Upper lobe of right lung (tissue), 1 donor: ENCODE measurements at places on chromosomes 7 and 10. TPM values are rescaled to one million over a fixed set of nuclear protein-coding genes. Genes with fewer than 3 reads are reported as not detected.

- peak overlapping the region; percentile 80 for H3K27ac ChIP-seq
- peaks cover 6% of the 10 kb centered on the region for H3K4me1 ChIP-seq
- peak; percentile 73 for DNase-seq
- no peaks in the 10 kb centered on the region for H3K36me3 ChIP-seq
- peaks cover 41% of the 10 kb centered on the region for H3K27me3 ChIP-seq
These were observed 84.7 kb downstream of the SNX10 start for GRCh38 chr7:26376175-26376917.

- no peak overlapping the region for H3K4me3 ChIP-seq
- no peak overlapping the region for H3K27ac ChIP-seq
- H3K4me1 ChIP-seq, result no peaks in the 10 kb centered on the region
- H3K27me3 ChIP-seq, result no peaks in the 10 kb centered on the region
These were observed 76.8 kb upstream of the IKZF1 start for GRCh38 chr7:50227726-50228125.

DNA sequence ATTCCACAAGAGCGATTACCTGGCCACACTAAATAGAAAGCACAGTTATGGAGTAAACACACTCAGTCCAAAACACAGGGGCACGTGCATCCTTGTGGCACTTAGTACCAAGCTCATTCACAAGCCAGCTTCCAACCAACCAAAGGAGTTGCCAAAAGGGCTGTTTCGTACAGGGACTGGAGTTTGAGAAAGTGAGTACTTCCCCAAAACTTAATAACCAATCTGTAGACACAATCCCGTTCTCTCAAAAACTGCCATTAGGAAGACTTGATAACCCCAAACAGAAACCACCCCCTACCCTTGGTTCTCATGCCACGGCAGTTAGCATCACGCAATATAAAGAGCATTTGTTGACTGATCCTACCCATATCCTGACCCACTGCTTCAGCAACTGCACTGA lies 166.2 kb upstream of the ASAH2 start:
- H3K4me3 ChIP-seq, result peak overlapping the region; percentile 71
- H3K27ac ChIP-seq, result peak overlapping the region; percentile 88
- peaks cover 47% of the 10 kb centered on the region for H3K4me1 ChIP-seq
- H3K27me3 ChIP-seq, result no peaks in the 10 kb centered on the region
- no peaks in the 10 kb centered on the region for H3K36me3 ChIP-seq

SPDYE16 gene
- total RNA-seq, result 0.90 TPM

GPR141 gene
- 4.0 TPM for total RNA-seq

NPC1L1 gene
- total RNA-seq, result 0.17 TPM

CAMK2B gene
- total RNA-seq, result 0.17 TPM
